Stimulated activated CD8-positive, alpha-beta memory T cell treated with anti-CD3 and anti-CD28 coated beads, Interleukin-12 subunit alpha, Interleukin-12 subunit beta, amount 100 ng/mL, for 4 hours (primary cell): ENCODE measurements at places on chromosomes 1 and 21.

- no peak for DNase-seq
Observed at GRCh38 chr1:34406377-34406776, 229.7 kb downstream of the C1orf94 start.

GRCh38 chr1:183967914-183968313, 69.6 kb downstream of the COLGALT2 start:
- DNase-seq, result no peak

- no peak for DNase-seq
Observed at GRCh38 chr1:42340901-42341300, 5.9 kb upstream of the FOXJ3 start.

GRCh38 chr21:41622831-41623548, 115.0 kb upstream of the TMPRSS2 start:
- no peak for DNase-seq

DNA sequence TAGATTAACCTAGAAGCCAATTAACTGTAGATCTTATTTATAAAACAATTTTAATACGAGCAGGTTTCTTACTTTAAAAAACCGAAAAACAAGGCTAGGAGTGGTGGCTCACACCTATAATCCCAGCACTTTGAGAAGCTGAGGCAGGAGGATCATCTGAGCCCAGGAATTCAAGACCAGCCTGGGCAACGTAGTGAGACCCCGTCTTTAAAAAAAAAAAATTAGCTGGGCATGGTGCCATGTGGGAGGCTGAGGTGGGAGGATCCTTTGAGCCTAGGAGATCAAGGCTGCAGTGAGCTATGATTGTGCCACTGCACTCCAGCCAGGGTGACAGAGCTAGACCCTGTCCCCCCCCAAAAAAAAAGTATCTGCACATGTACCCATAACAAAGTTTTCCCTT, 89.3 kb upstream of the QSOX1 start:
- no peak for DNase-seq

GRCh38 chr1:162029157-162029556, 5.5 kb upstream of the OLFML2B start:
- no peak for DNase-seq

GRCh38 chr1:74731399-74732052, 1.3 kb downstream of the CRYZ start:
- no peak for DNase-seq

- no peak for DNase-seq
Observed at GRCh38 chr21:45209685-45210284, 77.9 kb downstream of the POFUT2 start.

DNA sequence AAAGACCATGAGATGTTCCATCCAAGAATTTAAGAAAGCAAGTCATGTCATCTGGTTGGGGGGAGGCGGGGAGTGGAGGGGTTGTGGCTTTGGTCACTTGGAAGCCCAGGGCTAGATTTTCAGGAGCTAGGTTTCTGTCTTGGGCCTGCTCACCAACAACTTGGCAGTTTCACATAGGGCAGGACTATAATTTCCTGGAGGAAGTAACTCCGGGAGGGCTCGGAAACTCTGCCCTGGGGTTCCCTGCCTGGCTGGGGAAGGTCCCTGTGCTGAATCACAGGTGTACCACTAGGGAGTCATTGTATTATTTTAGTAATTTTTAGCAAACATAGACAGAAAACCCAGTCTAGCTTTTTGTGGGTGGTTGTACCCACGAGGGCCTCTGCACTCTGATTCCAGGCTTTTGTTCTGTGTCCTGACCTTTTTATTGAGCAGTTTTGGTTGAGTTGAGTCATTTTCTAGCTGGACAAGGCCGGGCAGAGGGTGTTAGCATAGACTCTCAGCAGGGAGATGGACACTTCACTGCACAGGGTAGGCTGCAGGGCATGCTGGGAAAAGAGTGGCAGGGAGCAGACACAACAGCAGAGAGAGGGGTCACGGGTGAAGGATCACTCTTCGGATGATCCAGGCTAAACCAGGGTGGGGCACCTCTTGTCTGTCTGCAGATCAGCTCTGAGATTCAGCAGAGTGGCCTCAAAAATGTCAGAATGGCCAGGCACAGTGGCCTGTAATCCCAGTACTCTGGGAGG, 144.7 kb downstream of the GRIK3 start:
- no peak for DNase-seq

DNA sequence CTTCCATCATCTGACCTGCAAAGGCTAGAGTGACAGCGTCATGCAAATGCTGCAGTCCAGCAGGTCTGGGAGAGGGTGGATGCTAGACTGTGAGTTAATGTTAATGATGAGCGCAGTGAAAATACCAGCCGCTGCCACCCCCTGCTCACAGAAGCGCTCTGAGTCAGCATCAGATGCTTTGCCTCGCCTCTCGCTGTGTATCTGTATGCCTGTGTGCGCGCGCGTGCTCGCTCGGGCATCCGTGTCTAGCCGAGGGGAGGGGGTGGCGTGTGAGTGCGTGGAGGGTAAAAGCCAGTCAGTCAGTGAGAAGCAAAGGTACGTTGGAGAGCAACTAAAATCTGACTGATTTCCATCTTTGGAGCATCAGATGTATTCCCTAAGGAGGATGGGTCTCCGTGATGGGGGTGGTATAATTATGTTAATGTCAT, 858.7 kb downstream of the USP25 start:
- no peak for DNase-seq

DNA sequence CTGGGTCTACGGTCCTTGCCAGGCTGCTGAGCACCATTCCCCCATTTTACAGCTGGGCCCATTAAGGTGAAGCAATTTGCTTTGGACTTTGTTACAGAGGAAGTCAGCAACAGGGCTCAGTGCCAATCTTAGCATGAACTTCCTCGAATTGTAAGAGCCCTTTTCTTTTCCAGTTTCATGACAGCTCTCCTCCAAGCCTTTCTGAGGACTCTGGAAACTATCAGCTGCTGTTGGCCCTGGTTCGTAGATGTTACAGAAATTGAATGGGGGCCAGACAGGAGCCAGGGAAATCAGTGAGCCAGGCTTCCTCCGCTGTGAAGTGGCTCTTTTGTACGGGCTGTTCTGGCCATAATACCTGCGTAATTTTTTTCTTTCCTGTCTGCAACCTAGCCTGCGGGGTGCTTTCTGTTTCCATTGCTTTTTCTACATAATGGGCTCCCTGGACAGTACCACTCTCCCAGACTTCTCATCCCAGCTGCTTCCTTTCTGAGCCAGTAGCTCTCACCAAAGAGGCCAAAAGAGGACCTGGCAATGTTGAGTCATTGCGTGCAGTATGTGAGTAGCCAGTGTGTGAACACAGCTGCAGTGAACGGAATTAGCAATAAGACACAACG, 386.3 kb downstream of the DISC1 start:
- no peak for DNase-seq

DNA sequence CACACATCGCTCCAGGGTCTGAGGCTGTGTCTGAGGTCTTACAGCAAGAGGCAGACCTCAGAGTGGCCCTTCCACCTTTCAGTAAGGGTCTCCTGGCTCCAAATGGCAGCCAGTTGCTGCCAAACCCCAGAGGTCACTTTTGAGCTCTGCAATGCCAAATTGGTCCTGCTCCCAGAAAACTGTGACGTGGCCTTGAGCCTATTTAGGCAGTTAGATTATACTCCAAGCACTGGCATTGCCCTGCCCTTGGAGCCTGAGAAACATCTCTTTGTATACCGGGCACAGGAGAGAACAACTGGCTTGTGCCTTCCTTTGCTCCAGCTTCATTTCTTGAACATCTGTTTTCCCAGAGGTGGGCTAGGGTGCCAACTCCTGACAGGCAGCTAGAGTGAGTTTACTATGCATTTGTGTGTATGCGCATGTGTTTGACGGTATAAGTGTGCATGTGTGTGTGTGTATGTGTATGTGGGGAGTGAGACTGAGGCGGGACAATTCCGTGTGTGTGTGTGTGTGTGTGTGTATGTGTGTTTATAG, 134.5 kb downstream of the IER5 start:
- no peak for DNase-seq
